ENCODE measurements at places on chromosomes 3 and 15.

GRCh38 chr3:62188681-62189375 is 184.5 kb downstream of the FEZF2 start:
- peak; percentile 9 for DNase-seq

DNA sequence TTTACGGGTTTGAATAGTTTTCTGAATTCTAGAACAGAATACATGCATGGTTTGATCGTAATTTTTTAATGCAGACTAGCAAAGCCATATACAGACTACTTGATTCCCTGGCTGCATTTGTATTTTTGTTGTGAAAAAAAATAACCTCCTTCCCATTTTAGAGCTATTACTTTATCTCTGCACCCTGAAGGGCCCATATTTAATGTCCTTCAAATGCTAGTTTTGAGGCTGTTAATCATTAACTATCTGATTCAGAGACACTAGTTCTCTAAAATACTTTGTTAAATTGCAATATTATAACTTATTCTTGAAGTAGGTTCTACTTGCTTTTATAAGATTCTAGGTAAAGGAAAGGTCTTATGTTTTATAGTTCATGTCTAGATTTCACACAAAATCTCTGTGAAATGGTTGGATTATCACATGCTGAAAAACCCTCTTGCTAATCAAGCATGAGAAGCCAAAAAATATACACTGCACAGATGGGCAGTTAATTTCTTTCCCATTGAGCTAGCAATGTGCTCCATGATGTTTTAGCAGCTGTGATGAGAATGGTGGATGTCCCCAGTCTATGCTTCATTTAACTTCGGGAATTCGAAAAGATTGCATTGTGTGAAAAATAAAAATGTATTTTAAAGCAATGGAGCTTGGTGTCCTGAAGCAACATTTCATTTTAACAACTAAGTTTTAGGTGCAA is 634.0 kb upstream of the BCHE start:
- no peak for DNase-seq

GRCh38 chr3:8845641-8846040 is 76.2 kb upstream of the OXTR start:
- DNase-seq: no peak

DNA sequence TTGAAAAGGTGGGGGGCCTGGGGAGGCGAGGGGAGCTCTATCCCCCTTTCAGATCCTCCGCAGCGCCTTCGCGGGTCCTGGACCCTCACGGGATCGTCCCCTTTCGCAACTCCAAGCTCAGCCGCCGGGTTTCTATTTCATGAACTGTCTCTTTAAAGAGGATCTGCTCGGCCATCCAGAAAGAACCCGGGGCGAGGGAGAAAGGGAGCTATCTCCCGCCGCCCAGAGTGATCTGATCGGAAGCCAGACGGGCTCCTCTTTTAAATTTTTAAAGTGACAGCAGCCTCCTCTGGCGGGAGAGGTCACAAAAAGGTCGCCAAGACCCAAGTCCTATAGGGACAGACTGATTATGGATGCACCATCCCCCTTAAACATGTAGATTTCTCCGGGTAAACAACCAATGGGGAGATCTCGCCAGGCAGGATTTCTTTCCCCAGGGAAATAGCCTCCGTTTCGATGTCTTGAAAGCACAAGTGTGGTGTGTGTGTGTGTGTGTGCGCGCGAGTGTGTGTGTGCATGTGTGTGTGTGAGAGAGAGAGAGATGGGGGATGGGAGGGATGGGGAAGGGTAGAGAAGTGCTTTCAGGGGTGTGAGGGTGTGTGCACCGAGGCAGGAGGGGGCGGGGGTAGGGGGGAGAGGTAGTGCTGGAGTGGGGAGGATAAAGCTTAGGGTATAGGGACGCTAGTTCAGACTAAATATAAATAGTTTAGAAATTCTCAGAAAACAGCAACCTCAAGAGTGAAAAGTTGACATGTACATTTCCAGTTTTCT is 516.1 kb downstream of the MECOM start:
- DNase-seq: no peak

GRCh38 chr3:127755305-127755681 is 67.0 kb downstream of the MGLL start:
- DNase-seq: no peak

GRCh38 chr3:196883361-196883760 is 15.6 kb downstream of the SENP5 start:
- no peak for DNase-seq

DNA sequence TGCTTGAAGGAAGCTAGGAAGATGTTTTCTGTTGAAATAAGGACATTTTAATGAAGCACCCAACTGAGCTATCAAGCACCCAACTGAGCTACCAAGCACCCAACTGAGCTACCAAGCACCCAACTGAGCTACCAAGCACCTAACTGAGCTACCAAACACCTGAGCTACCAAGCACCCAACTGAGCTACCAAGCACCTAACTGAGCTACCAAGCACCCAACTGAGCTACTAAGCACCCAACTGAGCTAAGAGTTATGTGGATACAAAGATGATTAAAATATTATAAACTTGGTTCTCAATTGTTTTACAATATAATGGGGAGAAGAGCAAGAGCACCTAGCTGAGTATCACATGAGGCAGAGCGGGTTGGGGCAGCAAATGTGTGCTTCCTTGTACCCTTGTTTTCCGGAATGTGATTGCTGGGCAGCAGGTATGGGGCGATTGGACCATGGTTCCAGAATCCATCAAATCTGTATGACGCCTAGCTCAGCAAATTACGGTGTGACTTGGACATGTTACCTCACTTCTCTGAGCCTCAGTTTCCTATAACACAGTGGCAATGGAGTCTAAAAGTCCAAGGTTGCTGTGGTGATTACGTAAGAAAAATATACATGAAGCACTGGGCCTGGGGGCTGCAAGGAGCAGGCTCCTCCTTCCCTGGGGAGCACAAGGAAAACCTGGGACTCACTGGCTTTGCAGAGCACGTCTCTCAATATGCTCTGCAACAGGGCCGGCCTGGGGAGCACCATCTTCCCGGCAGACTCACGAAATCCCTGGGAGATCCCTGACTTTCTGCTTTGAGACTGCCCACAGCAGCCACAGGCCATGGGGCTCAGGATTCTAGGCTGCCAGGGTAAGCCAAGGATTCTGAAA is 11.3 kb downstream of the BMF start:
- no peak for DNase-seq

- no peak for DNase-seq
These were observed 111.6 kb upstream of the DCBLD2 start for GRCh38 chr3:99013077-99013476.

- DNase-seq: no peak
These were observed 38.9 kb downstream of the C3orf85 start for GRCh38 chr3:109175411-109175810.

All from effector memory CD4-positive, alpha-beta T cell (primary cell).